ENCODE measurements at places on chromosomes 2 and 18. TPM values are rescaled to one million over a fixed set of nuclear protein-coding genes. Genes with fewer than 3 reads are reported as not detected.

- DNase-seq, result no peak
These were observed 32.7 kb upstream of the FAM124B start for GRCh38 chr2:224434618-224435017.

CNDP1 gene
- under 0.01 TPM for total RNA-seq

DNA sequence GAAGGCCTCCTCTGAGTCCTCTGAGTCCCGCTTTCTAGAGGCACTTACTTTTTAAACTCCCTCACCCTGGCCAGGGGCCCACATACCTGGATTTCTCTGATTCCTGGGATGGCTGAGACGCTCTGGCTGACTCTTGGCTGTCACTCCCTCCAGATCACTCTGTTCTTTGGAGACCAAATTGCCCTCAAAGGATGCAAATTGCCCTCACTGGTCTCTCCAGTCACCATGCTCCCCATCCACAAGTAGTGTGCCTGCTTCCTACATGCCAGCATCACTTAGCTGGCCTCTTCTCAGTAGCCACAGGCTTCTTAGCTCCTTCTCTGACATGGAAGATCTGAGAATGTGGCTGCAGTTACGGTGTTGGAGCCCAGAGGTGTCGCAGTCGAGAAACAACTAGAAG, 41.3 kb upstream of the CCDC68 start:
- no peak for DNase-seq

DNA sequence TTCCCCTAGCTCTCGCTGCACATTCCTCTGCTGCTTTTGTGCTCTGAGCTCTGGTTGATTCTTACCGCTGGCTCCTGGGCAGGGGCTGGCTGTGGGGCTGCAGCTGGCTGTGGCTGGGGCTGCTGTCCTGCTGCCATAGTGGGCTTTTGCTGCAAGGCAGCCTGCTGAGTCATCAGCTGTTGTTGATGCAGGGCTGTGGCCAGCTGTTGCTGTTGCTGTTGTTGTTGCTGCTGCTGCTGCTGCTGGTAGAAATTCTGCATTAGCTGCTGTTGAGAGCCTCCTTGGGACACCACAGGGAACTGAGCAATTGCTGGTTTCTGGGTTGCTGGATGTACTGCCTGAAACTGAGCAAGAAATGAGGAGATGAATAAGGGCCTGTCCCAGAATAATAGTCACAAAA, 77.2 kb upstream of the NFU1 start:
- peak; percentile 37 for DNase-seq

- DNase-seq, result no peak
These were observed 25.7 kb downstream of the TMEM177 start for GRCh38 chr2:119704670-119705120.

DNA sequence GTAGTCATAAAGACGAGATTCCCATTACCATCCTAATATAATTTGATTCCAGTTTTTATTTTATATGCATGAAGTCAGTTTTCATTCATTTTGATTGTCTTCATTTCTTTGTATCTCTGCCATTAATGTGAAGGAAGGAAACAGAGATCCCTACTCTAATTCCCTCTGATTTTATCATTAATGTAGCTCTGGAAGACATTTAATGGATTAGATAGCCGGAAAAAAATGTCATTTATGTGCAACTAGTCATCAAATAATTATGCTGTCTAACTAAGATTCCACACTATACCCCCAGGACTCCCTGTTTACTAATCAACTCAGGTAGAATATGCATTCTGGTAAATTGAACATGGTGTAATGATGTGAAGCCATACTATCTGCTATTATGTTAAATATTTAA, 19.9 kb downstream of the RHBDD1 start:
- no peak for DNase-seq

DNA sequence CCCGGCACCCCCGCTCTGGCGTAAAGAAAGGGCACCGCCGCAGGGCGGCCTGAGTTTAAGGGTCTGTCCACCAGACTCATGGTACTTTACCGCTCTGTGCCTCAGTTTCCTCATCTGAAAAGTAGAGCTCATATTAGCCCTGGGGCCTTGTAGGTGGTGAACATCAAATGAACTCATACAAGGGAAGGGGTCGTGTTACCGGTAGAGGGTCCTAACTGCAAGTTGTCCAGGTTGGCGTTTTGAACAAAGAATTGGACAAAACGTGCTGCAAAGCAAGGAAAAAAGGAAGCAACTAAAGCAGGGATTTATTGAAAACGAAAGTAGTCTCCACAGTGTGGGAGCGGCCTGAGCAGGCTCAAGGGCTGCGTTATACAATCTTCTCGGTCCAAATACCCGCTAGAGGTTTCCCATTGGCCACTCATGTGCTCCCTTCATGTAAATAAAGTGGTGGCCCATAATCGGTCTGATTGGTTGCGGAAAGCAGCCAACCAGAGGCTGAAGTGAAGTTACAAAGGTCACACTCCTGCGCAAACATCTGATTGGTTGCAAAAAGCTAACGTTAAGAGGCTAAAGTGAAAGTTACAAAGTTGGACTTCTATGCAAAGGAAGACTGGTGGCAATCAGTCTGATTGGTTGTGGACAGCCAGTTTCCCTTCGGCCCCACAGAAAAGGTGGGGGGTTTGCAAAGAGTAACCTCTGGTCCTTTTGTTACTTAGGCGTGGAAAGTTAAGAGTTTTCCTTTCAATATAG, 80.7 kb upstream of the LDLRAD4 start:
- peak; percentile 50 for DNase-seq

DNA sequence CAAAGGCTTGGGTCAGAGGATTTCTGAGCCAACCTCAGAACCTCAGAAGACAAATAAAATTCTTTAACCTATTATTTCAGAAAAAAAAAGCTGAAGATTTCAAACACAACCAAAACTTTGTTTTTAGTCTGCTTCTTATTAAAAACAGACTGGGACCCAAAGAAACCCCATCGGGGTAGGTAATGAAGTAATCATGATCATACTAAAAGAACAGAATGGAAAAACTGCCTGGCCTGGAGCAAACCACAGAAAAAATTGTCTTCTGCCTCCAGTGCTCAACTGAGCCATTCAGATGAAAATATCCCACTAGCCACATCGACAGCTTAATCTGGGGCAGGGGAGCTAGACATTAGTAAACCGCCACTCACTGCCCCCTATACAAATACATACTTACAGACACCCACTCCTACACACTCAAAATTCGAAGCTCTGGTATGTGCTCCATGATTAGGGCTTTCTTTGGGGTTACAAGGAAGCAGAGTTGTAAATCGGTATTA, 76.5 kb downstream of the SDC1 start:
- no peak for DNase-seq

SCG2 gene
- total RNA-seq, result 138 TPM

DNA sequence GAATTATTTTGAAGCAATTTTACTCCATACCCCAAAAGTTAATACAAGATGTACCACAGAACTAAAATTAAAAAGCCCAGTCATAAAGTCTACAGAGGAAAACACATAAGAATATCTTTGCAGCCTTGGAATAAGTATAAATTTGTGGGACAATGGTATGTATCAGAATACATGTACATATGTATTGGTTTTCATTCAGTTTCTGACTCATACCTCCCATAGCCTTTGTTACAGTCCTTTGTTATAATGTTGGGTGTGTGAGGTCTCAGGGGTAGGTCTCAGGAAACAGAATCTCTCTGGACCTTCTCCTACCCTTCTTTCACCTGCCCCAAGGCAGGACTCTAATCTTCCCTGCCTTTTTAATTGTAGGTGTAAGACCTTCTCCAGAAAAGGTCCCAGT, 1370.7 kb upstream of the CDH2 start:
- DNase-seq, result no peak
